ENCODE measurements at places on chromosomes 1 and 21.

DNA sequence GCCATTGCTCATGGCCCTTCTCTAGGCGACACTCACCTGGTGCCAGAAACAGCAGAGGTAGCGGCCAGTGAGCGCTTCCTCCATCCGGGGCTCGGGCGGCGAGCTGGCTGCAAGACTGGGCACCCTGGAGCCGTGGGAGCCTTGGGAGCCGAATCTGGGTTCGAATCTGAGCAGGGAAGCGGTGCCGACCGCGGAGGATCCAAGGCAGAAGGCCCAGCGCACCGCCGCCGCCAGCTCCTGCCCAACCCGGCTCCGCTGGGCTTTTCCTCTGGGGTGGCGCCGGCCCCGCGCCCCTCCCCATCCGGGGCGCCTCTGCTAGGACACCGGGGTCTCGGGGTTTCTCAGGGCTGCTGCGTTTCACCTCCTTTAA lies 1.7 kb upstream of the PRDM16 start:
- DNase-seq, result no peak

DNA sequence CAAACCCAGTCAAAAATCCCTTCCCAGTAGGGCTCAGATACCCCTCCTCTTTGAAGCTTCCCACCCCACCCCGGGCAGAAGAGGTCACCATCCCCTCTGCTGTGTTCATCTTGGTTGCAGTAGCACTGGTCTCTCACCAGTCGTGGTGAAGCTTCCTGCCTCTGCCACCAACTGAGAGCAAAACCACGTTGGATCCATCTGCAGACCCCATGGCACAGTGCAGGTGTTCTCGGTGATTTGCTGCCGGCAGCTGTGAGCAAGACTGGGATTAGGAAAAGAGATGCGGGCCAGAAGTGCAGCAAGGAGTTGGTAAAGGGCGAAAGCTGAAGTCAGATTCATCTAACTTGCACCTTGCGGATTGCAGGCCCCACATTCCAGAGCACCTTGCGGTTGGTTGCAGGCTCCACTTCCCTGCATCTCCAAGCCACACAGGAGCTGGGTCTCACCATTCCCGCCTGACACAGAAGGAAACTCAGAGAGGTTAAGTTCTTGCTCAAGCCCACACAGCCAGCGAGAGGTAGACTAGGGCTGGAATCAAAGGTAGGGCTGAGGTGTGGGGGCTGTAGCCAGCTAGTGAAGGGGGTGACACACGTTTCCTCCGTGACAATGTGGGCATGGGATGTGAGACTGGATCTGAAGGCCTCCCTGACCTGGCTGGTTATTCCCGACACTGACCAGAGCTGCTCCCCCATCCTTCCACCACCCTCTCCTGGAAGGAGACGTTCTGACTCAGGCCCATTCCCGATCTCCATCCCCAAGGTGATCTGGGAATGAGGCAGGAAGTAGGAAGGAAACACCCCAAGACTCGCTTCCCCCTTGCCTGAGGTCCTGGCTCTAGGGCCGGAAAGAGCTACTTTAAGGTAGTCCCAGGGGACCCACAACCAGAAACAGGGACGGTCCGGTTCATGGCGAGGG lies 3.3 kb upstream of the FAM110D start:
- no peak for DNase-seq

- no peak for DNase-seq
Observed at GRCh38 chr1:179230251-179230650, 774 bp upstream of the ABL2 start.

DNA sequence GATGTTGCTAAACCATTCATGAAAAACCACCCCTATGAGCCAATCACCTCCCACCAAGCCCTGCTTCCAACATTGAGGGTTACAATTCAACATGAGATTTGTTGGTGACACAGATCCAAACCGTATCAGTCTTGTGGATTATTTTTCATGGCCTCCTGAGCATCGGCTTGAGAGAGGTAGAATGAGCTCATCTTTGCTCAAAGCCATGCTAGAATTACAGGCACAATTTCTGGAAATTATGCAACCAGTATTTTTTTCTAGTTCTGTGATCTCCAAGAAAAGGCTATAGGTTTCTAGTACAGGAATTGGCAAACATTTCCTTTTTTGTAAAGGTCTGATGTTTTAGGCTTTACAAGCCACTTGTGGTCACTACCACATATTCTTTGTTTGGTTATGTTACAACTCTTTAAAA lies 219.4 kb downstream of the DUSP10 start:
- no peak for DNase-seq

- DNase-seq, result no peak
Observed at GRCh38 chr1:196034080-196034706, 574.0 kb downstream of the KCNT2 start.

- no peak for DNase-seq
Observed at GRCh38 chr1:41713141-41713540, 205.6 kb downstream of the HIVEP3 start.

DNA sequence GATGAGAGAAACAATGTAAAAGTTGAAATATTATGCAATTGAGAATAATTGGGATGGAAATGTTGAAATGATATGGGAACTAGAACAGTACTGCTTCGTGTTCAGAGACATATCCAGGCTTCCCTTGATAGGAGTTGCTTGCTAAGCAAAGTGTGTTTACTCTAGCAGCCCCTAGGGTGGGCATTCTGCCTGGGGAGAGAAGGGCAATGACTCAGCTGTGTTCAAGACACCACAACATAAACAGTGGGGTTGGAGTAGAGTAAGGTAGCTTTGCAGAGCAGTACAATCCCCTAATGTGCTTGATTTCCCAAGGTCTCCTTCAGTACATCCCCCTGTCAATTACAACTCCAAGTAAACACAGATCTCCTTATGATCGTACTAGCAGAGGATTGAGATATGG lies 4.8 kb upstream of the PCNX2 start:
- DNase-seq, result no peak

DNA sequence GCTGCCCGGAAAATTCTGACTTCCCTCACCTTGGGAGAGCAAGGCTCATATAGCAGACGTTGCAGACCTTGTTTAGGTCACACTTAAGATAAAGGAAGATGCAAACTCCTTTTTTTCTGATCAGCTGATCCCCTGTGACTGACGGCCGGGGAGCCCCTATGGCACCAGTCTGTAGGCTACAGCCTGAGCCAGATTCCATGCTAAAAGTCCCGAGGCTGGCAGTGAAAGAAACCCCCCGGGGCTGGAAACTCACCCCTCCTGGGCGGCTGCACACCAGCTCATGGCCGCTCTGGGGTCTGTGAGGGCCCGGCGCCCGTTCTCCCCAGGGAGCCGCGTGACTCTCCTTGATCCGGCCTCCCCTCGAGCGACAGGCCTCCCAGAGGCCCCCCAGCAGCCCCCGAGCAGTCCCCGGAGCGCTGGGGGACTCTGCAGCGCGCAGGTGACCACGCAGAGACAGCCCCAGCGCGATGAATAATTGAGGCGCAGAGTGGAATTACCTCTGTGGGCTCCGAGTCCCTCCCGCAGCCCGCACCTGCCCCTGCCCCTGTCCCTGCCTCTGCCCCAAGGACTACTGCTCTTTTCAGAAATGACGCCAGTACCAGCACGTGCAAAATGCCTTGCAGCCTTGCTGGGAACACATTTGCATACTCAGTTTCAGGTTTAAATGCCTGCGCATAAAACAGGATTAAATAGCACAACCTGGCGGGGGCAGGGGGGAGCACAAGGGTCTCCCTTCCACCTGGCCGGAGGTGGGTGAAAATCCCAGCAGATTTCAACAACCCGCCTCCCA lies 62.6 kb upstream of the CLDN14 start:
- DNase-seq, result no peak

DNA sequence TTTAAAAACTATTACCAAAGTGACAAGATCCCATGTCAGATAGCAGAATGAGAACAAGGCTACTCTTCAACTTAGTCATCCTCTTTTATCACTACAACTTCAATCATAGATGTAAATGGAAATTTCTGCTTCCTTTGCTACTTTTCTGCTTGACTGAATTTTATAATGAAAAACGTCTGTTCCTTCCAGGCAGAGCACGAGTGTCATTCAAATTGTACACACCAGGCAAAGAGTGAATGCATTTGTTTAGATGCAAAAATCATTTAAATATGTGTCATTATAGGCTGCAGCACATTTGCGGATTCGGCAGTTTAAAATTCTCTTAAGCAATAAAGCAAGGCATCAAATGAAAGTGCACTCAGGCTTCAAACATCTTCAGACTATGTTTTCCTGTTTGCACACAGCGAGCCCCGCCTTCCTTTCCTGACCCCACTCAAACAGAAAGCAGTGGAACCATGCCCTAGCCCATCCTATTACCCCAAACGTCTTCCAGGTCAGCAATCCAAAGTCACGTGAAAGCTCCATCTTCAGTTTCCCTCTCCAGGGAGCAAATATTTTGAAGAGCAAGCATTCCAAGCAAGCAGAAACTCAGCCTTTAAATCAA lies 99.6 kb downstream of the APP start:
- peak; percentile 1 for DNase-seq

- no peak for DNase-seq
Observed at GRCh38 chr1:197572169-197572568, 203.1 kb downstream of the DENND1B start.

DNA sequence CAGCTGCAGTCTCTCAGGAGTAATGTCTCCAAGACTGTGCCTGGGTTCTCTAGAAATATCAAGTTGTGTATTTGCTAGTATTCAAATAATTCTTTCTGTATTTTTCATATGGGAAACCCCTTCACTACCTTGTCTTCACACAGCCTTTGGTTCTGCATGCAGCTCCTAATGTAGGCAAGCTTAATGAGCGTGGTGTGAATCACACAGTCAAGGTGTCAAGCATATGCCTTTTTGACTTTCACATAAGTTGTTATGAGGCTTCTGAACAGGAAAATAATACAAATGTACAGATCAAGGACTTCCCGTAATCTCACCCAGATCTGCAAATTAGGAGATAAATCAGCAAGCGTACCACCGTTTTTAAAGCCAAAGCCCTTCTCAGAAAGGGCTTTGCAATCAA lies at the start of gene FCRL3:
FCRL3 (minus strand) TSS at position 38 of the 400 bp plus-strand sequence. CDS start 280 bp downstream, outside the sequence.
- no peak for DNase-seq

DNA sequence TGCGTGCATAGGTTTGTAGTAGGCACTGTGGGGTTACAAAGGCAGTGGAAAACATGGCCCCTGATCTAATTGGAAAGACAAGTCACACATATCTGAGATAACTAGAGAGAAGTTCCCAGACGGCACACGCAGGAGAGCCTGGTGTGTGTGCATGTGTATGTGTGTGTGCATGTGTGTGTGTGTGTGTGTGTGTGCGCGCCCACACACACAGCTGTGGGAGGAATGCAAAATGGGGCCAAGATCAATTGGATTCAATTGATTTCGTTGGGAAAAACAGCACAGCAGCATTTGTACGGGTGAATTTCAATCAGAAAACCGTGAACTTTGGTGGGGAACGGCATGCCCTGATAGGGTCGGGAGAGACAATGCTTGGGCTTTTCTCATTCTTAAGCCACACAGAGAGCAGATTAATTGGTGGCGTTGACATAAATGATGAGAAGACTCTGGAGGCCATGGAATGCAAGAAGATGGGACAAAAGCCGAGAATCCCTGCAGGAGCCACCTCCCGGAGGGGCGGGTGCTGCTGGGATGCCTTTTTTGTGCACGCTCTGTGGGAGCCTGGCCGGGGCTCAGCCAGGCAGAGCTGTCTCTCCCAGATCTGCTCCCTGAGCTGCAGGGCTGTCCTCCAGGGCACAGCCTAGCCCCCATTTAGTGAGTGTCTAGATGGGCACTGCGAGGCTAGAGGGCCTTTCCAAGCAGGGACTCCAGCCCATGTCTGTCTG lies 322.0 kb downstream of the CAMTA1 start:
- DNase-seq, result no peak

GRCh38 chr1:197696372-197696771 lies 78.9 kb downstream of the DENND1B start:
- DNase-seq, result no peak

- DNase-seq, result no peak
Observed at GRCh38 chr21:44625756-44626155, 1.1 kb upstream of the KRTAP10-9 start.

DNA sequence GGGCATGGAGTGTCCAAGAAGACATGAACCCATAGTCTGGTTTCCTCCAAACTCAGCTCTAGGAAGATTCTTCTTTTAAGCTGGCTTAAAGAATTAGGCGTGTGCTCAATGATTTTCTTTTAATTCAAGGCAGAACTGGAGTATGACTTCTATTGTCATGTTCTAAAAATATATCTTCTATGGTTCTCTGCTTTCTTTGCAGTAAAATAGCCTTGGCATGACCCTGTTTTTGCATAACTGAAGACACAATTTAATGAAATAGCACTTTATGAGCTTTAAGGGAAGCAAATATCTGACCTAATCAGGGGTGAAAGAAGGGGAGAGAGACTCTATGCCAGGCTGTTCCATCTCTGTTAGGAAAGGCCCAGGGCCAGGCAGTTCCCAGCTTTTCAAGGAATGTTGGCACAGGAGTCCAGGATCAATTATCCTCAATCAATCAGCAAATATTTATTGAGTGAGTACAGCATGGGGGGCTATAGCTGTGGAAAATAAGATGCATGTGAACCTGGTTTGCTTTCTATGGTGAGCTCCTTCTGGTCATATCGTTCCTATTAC lies 7.2 kb upstream of the CSF1 start:
- DNase-seq, result no peak

- no peak for DNase-seq
Observed at GRCh38 chr1:157595356-157595755, 2.5 kb downstream of the FCRL4 start.

- no peak for DNase-seq
Observed at GRCh38 chr21:29055080-29055479, 18.4 kb downstream of the CCT8 start.

GRCh38 chr1:195345149-195345548 lies 1263.1 kb downstream of the KCNT2 start:
- DNase-seq, result no peak

DNA sequence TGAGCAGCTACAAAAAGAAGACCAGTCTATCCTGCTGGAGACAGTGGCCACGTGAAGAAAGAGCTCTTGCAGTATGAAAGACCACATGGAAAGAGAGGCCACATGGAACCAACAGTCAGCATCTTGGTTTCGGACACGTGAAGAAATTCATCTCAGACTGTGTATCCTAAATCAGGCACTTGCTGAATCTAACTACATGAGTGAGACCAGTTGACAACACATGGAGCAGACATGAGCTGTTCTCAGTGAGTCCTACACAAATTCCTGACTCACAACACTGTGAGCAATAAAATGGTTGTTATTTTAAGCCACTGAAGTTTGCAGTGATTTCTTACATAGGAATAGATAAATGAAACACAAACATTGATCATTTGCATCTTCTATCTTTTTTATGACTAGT lies 2.4 kb upstream of the TAF1A start:
- no peak for DNase-seq

- no peak for DNase-seq
Observed at GRCh38 chr1:10415211-10415930, 14.9 kb upstream of the CENPS start.

- DNase-seq, result no peak
Observed at GRCh38 chr1:72969461-72969860, 687.1 kb upstream of the NEGR1 start.
